ENCODE measurements at places on chromosomes 4 and X.

GRCh38 chr4:137531168-137531985, 917 bp downstream of the PCDH18 start:
- DNase-seq = no peak

- DNase-seq = no peak
Observed at GRCh38 chr4:81471298-81471587, 464 bp downstream of the RASGEF1B start.

- DNase-seq = no peak
Observed at GRCh38 chrX:101958139-101958538, 26.3 kb upstream of the ZMAT1 start.

GRCh38 chrX:153685156-153685536, 2.6 kb upstream of the SLC6A8 start:
- DNase-seq = no peak

GRCh38 chrX:39253551-39253950, 452.3 kb downstream of the MID1IP1 start:
- no peak for DNase-seq

DNA sequence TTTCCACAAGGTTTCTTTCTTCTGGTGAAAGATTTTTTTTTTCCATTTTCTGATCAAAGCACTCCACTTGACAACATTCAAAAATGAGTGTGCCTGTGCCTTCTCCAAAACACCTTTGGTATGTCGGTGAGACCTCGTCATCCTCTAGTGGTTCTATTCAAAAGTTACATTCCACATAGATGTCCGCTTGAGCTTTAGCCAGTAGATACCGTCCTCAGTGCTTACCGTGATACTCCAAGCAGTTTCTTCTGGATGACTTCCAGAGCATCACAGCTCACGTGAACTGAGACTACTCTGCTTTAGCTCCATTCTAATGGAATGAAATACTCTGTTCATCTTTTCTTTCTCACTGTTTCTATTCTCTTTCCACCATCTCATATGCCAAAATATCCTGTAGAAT, 38.2 kb upstream of the VEGFC start:
- no peak for DNase-seq

GRCh38 chr4:87881115-87881514, 48.3 kb downstream of the MEPE start:
- no peak for DNase-seq

DNA sequence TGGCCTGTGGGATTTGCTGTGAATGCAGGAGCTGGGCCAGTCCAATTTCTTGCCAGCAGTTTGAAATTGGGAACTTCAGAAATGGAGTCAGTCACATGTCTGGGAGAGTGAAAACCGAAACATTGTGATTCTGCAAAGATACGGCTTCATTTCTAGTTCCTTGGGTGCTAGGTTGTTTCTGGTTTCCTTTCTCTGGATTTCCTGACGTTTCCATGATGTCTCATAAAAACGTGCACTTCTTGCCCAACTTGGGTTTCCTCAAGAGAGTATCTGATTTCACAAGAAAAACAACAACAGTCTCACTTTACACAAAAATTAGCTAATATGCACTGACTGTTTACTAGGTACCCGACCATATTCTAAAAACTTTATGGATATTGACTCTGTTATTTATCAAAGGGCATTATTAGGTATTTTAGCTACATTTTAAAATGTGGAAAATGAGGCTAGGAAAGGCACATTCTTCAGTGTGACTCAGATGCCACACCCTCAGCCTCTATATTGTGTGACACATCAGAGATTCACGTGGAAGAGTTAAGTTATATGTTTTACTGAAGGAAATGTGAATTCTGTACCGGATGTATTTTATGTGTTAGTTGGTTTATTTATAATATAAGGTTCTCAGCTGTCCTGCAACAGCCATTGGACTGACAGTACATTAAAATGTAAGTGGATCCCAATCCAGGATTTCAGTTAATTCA, 225.0 kb upstream of the PUDP start:
- no peak for DNase-seq

- DNase-seq = no peak
Observed at GRCh38 chrX:17542123-17542522, 167.1 kb downstream of the NHS start.

- no peak for DNase-seq
Observed at GRCh38 chr4:16524911-16525554, 298.8 kb upstream of the TAPT1 start.

DNA sequence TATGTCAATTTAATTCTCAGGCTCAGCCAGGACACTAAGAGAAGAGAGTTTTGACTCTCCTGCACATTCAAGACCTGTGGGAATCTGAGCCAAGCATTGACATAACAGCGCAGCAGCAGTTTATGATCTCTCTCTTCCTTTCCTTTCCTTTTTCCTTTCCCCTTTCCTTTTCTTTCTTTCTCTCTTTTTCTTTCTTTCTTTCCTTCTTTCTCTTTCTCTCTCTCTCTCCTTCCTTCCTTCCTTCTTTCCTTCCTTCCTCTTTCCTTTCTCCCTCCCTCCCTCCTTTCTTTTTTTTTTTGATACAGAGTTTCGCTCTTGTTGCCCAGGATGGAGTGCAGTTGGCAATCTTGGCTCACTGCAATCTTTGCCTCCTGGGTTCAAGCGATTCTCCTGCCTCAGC, 21.6 kb downstream of the SAT1 start:
- DNase-seq = no peak

GRCh38 chr4:152805818-152806217, 26.1 kb downstream of the ARFIP1 start:
- no peak for DNase-seq

GRCh38 chrX:73831500-73831899, 268.5 kb downstream of the CHIC1 start:
- no peak for DNase-seq

DNA sequence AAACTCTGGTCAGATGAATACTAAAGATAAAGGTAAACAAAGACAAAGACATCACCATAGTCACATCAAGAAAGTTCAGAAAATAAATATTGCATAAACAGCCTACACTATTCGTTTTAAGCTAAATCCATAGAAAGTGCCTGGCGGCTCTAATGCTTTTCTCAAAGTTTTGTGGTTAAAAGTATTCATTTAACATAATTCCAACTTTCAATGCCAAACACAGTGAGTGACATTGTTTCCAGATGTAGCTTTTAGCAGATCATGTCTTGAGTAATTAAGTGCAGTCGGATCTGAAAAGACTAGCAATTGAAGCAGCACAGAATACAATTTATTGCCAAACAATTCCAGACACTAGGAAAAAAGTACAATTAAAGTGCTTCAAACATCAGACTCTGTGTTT, 287.1 kb upstream of the ADGRL3 start:
- DNase-seq = no peak

- DNase-seq = no peak
Observed at GRCh38 chr4:181761156-181761555, 482.0 kb upstream of the TENM3 start.

DNA sequence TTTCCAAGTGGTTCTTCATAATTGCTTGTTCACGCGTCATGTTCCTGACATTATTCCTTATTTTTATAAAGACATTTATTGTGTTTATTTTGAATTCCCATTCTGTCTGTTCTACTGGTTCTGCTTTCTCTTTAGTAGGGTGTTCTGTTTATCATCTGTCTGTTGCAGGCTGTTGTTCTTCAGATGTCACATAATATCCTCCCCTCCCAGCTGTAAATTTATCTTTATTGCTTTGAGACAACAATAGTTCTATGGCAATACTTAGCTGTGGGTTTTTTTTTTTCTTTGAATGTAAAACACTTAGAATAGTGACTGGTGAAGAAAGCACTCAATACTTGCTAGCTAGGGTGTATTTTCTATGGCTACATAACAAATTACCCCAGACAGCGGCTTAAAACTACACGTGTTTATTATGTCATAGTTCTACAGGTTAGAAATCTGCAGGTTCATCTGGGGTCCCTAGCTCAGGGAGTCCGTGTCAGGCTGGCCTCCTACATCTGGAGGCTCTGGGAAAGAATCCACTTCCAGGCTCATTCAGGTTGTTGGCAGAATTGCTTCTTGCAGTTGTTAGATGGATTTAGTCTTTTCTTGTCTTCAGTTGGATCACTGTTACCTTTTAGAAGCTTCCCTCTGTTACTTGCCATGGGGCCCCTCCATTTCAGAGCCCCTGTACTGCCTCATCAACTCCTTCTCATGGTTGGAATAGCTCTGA, 63.4 kb upstream of the ENPEP start:
- DNase-seq = no peak

- DNase-seq = peak; percentile 40
Observed at GRCh38 chrX:71178908-71179307, 34.3 kb downstream of the NLGN3 start.

DNA sequence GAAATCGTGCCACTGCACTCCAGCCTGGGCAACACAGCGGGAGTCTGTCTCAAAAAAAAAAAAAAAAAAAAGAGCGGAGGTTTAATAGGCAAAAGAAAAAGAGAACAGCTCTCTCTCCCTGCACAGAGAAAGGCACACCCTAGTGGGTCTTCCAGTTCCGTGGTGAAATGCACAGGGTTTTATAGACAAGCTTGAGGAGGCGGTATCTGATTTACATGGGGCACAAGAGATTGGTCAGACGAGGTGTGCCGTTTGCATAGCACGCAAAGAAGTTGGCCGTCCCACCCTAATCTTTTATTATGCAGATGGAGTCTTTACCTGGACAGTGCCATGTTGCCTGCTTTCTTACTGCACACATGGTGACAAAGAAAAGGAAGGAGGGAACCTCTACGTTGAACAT, 33.5 kb upstream of the REST start:
- no peak for DNase-seq

GRCh38 chr4:6751611-6752485, 30.7 kb upstream of the KIAA0232 start:
- no peak for DNase-seq

GRCh38 chr4:112485930-112486329, 30.1 kb downstream of the NEUROG2 start:
- no peak for DNase-seq

DNA sequence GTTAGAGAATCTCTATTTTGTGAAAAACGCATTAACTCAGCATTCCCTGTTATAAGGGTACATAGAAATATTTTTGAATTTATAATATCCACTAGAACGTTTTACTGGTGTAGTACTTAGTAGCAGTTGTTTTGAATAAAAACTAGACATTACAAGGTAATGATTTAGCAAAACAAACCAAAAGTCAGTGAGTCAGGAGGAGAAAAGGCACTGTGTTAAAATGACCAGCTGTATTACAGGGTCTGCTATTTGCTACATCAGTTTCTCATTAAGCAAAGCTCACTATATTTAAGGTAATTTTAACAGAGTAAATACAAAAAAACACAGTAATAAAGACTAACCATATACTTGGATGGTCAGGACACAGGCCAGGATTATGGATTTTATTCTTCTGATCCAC, 152.8 kb downstream of the RASL11B start:
- no peak for DNase-seq

- no peak for DNase-seq
Observed at GRCh38 chr4:118994030-118994429, 105.4 kb downstream of the SYNPO2 start.

- DNase-seq = no peak
Observed at GRCh38 chr4:34619531-34620162, 1624.7 kb downstream of the ARAP2 start.

- DNase-seq = no peak
Observed at GRCh38 chrX:24876530-24877287, 139.1 kb downstream of the ARX start.

- DNase-seq = no peak
Observed at GRCh38 chrX:134631426-134632346, 26.6 kb downstream of the PLAC1 start.

DNA sequence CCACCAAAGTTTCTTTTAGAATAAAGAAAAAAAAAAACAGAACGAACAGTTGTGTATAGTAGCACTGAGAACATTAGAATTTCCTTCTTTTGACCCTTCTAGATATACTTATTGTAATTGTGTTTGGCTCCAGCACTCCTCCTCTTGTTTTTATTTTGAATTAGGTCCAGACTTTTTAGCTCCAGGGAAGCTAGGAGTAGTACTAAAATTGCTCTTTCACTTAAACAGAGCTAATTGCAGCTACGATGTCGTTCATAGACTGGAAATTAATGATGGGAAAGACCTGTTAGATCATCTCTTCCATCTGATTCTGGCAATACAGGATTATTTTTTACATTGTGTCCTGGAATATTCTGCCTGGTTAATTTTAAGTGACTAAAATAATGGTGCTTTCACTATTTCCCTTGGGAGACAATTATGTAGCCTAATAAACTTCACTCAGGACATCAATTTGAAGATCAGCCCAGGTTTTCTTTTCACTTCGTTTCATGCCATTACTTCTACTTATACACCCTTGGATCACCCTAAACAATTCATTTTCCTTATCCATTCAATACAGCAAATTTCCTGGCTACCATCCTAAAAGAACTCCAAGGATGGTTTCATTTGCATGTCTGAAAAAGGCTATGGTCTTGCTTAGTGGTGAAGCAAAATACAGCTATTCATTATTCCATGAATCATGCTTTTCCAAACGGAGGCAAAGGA, 480.8 kb upstream of the TECRL start:
- no peak for DNase-seq

DNA sequence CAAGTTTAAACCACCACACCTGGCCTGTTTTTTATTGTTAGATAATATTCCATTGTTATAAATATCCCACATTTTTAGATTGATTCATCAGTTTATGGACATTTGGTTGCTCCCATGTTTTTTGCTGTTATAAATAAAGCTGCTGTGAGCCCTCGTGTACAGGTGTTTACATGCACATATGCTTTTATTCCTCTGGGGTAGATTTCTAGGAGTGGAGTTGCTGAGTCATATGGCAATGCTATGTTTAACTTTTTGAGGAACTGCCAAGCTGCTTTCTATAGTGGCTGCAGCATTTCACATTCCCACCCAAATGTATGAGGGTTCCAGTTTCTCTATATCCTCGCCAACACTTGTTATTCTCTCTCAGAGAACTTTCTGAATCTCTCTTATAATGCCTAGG, 90.5 kb downstream of the TBL1X start:
- no peak for DNase-seq

GRCh38 chr4:66123831-66124413, 453.6 kb upstream of the EPHA5 start:
- DNase-seq = no peak

DNA sequence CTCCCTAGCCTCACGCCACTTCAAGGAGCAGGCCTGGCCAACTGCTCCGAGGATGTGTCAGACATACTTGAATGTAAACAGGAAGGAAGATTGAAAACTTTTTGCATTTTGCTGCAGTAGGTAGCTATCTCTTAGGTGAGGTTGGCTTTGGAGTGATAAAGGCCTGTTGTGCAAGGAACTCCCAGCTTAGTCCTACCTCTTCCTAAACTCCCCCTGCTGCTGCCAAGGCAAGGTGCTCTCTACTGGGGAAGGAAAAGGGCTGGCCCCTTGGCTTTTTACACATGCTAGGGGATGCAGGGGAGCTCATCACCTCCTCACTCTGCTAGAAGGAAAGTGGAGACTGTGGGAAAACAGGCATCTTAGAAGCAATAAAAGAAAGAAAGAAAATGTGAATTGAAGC, 10.7 kb upstream of the BRS3 start:
- DNase-seq = no peak

DNA sequence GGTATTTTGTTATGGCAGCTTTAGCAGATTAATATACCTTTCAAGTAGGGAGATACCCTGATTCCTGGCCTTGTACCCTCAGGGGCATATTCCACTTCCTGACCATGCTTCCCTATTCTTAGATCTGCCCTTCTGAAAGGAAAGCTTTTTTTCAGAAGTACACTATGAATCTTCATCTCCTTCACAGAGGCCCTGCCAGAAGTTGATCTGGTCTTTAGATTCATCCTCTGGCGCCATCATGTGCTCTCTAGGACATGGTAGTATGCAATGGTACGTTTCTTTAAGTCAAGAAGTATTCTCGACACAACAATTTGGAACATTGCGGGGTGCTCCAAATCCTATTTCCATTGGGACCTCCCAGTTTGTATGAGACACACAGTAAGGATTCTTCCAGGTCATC, 39.6 kb upstream of the DIPK2B start:
- no peak for DNase-seq
